ENCODE measurements at places on chromosomes 7 and 10.

DNA sequence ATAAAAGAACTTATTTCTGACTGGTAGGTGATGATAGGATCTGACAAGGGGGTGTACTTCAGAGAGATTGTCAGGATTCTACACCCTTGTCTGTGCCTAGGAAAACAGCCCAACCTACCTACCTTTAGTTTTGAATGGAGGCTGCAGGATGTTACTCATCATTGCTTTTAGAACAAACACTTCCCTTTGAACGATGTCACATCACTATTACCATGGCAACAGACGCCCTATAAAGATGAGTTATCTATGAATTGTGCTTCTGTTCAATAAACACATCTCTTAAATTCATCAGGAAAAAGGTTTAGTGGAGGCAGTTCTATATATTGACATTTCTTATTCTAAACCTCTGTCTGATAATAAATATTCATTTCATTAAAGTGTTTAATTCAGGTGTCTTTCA is 362.4 kb downstream of the CNTNAP2 start:
- no peak for DNase-seq

DNA sequence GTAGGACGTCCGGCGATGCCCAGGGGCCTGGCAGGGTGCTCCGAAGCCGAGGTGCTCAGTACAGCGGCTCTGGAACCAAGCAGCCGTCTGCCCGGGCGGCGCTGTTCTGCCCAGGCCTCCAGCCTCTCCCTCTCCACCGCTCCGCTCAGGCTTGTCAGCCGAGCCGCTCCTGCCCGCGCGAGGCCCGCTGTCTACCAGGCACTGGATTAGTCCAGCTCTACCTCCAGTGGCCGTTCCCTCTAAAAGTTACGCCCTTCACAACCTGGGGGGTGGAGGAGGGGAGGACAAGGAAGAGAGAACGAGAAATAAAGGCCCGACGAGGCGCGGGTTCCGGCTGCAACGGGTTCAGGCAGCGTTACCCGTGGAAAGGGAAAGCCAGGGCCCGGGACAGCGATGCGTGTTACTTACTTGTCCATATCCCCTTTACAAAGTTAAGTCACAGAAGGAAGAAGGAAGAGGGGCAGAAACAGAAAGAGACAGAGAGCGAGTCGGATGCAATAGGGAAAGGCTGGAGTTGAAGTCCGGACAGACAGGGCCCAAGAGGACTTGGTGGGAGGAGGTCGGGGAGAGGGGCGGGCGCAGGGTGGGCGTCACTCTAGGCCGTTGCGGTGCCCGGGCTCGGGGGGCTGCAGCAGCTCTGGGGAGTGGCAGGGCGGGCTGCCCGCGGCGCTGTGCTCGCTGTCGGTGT is 2.8 kb downstream of the SP8 start:
- no peak for DNase-seq

GRCh38 chr7:47202146-47202783 is 379.6 kb downstream of the TNS3 start:
- DNase-seq, result no peak

GRCh38 chr10:63583909-63584724 is 62.9 kb downstream of the REEP3 start:
- DNase-seq, result no peak

DNA sequence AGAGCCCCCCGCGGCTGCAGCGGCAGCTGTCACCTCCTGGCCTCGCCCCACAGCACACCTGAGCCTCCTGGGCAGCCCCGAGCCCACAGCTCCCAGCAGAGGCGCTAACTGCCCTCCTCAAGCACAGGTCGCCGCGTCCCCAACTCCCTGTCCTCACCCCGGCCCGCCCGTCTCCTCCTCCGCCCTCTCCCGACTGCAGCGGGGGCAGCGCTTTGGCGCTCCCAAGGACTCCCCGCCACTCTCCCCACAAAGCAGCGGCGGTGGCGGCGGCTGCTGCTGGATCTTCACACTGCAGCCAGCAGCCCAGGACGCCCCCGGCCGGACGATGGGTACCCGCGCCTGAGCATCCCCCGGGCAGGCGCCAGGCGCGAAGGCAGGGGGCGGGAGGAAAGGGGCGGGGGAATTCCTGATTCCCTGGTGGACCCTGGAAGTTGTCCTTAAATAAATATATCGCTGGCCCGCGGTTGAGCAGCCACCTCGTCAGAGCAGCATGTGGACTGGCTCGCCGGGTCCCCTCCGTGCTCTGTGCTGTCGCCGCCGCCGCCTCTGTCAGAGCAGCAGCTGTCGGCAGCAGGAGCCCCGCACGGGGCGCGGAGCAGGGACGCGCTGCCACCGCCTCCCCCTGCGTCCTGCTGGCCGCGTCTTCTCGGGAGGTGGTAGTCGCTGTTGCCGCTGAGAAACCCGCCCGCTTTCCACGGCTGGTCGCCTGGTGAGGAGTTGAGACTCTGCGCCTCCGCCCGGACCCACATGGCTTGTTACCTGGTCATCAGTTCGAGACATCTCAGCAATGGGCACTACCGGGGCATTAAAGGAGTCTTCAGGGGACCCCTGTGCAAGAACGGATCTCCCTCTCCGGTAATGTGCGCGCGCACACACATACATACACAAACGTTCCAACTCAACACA is at the start of gene ZNF804B:
Gene ZNF804B (plus strand): TSS at position 471 of the 906 bp plus-strand sequence. CDS start 277 bp downstream, at position 748.
- DNase-seq, result no peak

GRCh38 chr10:78292250-78292981 is 258.8 kb downstream of the RPS24 start:
- DNase-seq, result no peak

DNA sequence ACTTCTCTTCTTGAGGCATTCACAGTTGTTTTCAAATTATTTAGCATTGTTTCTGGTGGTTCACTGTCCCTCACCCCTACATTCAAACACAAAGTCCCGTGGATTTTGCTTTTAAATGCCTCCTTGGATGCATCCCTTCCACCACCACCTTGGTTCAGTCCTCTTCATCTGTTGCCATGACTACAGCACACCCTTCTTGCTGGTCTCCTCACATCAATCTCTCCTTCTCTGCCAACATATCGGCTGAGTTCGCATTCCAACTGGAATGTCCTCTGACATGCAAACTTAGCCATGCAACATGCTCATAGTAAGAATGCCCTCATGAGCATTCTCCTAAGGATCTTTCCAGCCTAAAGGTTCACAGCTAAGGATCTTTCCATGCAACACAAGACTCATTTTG is 198.3 kb upstream of the AGK start:
- DNase-seq, result no peak

- DNase-seq, result no peak
These were observed 3.0 kb upstream of the WNT2 start for GRCh38 chr7:117325836-117326235.

DNA sequence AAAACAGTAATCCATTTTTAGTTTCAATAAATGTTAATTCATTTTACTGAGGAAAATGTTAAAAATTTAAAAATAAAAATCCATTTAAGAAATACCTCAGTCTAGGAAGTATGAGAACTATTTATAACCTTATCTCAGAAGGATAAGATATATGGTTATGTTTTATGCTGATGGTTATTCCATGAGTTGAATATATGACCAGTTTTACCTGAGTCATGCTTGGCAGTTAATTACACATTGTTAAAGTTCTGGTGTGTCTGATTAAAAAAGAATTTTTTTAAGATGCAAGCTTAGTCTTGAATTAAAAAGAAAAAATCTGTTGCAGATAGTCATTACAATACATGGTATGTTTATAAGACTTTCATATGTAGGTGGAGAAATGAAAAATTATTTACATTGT is 191.7 kb downstream of the ARL4A start:
- no peak for DNase-seq

DNA sequence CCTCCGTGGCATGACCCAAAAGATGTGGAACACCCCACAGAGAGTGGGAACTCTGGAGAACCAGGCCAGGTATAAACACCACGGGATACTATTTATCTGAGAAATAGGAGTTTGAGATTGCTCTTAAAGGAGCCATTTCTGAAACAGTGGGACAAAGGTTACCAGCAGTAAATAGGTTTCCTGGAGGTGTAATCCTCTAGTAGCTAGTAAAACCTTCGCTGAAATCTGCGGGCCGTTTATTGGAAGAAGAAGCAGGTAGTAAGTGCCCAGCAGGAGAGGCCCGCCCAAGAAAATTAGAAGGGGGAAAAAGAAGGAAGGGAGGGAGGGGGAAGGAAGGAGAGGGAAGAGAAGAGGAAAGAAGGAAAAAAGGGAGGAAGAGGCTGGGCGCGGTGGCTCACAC is 51.6 kb downstream of the CHST3 start:
- DNase-seq, result no peak

DNA sequence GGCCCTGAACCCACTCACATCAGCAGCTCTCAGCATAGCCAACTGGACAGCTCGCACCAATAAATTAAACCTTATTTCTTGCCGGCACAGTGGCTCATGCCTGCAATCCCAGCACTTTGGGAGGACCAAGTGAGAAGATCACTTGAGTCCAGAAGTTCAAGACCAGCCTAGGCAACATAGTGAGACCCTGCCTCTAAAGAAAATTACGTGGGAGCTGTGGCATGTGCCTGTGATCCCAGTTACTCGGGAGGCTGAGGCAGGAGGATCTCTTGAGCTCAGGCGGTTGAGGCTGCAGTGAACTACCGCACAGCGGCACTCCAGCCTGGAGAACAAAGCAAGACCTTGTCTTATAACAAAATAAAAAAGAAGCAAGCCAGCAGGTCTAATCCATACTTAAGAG is 75.7 kb downstream of the SEPTIN14 start:
- DNase-seq, result no peak

DNA sequence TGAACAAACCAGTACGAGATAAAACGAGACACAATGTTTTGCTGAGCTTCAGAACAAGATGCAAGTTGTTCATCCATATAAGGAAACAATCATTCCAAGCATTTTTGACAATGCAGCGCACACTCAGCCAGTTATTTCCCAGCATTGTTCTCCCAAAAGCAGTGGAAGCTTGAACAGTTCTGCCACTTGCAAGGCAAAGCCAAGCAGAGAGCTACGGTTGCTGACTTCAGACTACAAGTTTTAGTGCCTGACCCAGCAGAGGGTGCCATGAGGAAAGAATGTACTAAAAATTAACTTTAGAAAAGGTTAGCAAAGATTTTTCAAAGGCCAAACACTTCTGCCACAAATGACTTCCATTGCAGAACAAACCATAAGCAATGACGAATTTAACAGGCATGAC is 152.5 kb downstream of the SLC25A13 start:
- DNase-seq, result no peak

DNA sequence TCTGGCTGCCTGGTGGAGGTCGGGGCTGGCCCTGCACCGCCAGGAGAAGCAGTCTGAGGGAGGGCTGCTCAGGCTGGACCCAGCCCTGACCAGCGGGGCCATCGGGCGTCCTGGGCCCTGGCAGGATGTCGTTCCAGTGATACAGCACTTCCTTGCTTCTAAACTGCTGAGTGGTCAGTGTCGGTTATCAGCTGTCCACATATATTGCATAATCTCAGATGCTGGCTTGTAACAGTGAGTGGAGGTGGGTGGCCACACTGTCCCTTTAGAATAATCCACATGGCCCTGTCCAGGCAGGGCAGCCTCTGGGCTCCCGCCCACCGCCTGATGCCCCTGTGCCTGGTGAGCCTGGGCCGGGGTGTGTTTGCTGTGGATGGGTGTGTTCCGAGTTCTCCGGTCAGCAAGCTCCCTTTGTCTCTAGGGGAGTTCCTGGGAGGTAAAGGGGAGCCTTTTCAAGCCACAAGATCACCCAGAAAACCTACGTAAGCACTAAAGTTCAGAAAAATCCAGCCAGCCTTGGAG is 86.1 kb downstream of the LHPP start:
- DNase-seq, result no peak

- DNase-seq, result no peak
These were observed 30.0 kb upstream of the PCGF5 start for GRCh38 chr10:91190388-91190870.

DNA sequence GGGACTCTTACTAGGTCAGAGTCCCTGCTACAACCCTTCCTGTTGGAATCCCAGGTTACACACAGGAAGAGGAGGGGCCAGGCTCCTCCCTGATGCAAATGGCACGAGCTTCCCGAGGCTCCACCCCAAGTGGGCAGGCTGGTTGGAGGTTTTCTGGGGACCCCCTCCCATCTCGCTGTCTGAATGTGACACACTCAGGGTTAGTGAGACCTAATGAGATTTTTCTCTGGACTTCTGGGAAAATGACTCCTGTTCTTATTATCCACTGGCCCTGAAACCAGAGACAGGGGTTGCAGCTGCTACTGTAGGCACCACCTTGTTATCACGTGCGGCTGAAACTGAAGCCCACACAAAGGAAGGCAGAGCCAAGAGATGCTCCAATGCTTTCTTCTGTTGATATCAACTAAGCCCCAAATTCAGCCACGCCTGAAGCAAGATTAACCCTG is 103.3 kb downstream of the FAM107B start:
- DNase-seq, result no peak

- peak; percentile 59 for DNase-seq
These were observed 145.3 kb upstream of the PRSS1 start for GRCh38 chr7:142603870-142604448.

DNA sequence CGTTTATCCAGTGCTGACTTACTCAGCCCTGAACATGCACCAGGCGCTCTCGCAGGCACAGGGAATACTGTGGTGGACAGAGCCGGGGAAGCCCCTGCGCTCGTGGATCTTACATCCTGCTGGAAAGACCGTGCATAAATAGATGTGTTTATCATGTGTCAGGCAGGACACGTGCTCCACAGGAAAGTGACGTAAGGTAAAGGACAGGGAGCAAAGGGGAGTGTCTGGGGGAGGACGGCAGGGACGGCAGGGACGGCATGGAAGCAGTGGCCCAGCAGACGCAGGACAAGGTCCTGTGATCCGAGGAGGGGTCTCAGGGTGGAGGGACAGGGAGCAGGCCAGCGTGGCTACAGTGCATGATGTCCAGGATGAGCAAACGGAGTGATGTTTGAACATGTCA is 410.5 kb downstream of the PAXIP1 start:
- no peak for DNase-seq

- peak; percentile 8 for DNase-seq
These were observed 1.7 kb downstream of the DPY19L1 start for GRCh38 chr7:35035511-35035961.

DNA sequence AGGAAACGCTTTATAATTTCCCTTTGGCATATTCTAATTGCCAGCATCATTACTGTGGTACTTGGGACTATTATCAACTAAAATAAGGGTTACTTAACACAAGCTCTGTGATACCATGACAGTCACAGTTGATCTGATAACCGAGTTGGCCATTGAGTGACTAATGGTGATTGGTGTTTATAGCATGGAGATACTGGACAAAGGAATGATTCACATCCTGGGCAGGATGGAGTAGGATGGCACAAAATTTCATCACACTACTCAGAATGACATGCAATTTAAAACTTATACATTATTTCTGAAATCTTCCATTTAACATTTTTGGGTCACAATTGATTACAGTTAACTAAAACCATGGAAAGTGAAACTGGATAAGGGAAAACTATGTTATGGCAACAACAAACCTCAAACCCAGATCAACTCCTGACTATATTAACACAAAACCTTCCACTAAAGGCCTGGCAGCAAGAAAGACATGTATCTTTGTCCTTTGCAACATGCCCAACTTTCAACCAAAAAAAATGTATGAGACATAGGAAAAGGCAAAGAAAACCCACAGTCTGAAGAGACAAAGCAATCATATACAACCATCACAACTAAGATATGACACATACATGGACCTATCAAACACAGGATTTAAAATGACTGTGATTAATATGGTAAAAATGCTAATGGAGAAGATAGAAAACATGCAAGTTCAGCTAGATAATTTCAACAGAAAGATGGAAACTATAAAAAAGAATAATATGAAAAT is 208.5 kb upstream of the NRP1 start:
- no peak for DNase-seq
